ENCODE measurements at places on chromosomes 11 and 22.

DNA sequence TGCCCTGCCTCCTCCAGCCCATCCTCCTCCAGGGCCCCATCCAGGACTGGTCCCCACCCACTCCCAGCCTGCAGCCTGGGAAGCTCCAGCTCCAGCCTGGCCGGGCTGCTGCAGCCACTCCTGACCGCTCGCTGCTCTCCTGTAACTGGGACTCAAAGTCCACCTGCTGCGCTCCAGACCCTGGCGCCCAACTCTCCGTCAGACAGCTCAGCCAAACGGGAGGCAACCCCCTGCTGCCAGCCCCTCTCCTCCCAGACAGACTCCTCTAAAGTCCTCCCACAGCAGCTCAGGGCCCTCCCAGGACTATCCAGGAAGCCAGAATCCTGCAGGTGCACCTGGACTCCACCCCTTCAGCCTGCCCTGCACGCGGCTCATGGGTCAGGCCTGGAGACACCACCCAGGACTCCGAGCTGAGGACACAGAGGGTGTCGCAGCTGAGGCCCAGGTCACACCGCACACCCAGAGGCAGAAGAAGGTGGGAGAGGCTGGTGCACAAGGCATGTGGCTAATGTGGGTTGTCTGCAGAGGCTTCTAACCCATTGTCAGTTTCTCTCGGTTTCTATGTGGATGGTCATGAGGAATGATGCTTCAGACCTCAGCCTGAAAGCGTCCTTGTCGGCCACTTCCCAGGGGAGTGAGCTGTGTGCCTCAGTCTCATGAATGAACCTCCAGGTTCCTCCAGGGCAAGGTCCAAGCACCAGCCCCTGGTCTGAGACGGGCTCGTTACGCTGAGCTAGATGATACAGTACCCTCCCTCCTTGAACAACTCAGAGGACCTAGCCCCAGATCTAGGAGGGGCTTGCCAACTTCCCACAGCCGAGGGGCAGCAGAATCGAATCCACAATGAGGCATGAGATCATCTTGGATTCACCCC is 1514.8 kb downstream of the TBC1D22A start:
- DNase-seq = no peak

GRCh38 chr11:45468267-45468856 is 182.2 kb upstream of the SYT13 start:
- DNase-seq = no peak

- no peak for DNase-seq
These were observed 66.2 kb downstream of the ALX4 start for GRCh38 chr11:44243595-44244343.

DNA sequence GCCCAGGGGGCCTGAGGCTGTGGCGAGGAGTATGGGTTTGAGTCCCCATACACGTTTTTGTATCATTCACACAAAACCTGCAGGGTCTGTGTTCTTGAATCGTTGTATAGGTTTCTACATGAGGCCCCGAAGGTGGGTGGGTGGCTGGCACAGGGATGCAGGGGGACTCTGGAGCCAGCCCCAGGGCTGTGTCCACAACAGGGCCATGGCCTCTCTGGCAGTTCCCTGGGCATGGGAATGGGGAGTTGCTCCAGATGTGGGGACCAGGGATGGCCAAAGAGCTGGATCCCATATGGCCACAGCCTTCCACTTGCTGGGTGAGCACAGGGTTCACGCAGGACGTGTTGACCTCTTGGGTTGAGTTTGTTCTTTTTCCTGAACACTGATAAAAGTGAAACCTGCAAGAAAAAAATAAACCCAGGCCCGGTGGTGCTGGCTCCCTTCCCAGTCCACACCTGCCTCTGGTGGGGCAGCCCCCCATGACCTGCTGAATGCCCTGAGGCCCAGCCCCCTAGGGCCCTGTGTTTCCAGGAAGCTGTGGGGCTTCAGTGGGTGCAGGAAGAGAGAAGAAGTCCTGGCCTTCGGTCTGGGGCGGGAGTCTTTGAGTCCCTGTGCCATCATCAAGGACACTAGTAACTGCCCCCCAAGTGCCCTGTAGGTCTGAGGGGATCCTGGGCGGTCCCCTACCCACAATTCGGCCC is 16.1 kb downstream of the MYRF start:
- no peak for DNase-seq

GRCh38 chr11:34151166-34151565 is 45.7 kb downstream of the NAT10 start:
- no peak for DNase-seq

- peak; percentile 81 for DNase-seq
These were observed 10.9 kb upstream of the APOBEC3C start for GRCh38 chr22:39003165-39003638.

DNA sequence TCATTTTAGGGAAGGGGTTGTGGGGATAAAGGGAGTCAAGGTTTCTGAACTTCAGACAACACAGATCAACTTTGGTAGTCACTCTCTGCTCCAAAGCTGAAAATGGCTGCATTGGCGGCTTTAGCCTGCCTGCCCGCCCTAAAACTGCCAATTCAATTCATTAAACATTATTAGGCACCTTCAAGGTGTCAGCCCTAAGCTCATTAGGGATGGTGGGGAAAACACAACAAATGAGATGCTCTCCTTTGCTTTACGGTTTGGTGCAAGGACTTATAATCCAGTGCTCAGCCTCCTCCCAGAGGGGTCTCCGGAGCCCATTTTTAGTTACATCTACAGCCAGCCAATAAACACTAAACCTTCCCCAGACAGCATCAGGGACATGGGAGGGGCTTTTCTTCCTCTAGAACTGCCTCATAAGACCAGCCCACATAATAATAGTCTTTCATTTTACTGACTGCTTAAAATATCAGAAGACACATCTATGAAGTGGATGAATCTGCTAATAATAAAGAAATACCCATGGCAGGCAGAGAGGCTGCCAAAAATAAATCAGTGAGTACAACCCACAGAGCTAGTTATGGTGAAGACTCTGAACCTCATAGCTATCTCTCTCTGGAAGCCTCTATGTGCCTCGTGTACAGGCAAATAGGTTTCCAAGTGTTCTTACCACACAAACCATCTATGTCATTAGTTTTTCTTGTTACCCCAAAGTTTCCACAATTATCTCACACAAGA is 102.8 kb upstream of the NCAM1 start:
- DNase-seq = no peak

GRCh38 chr11:75867778-75868374 is 52.9 kb downstream of the UVRAG start:
- DNase-seq = peak; percentile 12

DNA sequence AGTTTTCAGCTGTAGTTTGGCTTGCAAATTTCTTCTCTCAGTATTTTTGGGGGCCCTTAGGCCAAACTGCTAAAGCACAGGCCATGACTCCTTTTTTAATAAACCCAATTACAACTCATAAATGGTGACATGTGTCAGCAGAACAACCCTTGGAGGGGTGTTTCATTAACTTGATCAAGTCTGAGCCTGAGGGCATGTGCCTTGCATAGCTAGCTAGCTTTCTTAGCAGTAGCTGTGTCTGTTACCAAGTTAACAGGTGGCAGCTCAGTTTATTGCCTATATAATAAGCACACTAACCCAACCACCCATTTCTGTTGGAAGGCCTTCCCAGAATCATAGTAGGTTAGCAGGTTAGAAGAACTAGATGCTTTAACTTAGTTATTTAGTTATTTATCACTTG is 950.3 kb upstream of the CCDC90B start:
- DNase-seq = no peak

- no peak for DNase-seq
These were observed 122.3 kb upstream of the BID start for GRCh38 chr22:17896586-17896985.

DNA sequence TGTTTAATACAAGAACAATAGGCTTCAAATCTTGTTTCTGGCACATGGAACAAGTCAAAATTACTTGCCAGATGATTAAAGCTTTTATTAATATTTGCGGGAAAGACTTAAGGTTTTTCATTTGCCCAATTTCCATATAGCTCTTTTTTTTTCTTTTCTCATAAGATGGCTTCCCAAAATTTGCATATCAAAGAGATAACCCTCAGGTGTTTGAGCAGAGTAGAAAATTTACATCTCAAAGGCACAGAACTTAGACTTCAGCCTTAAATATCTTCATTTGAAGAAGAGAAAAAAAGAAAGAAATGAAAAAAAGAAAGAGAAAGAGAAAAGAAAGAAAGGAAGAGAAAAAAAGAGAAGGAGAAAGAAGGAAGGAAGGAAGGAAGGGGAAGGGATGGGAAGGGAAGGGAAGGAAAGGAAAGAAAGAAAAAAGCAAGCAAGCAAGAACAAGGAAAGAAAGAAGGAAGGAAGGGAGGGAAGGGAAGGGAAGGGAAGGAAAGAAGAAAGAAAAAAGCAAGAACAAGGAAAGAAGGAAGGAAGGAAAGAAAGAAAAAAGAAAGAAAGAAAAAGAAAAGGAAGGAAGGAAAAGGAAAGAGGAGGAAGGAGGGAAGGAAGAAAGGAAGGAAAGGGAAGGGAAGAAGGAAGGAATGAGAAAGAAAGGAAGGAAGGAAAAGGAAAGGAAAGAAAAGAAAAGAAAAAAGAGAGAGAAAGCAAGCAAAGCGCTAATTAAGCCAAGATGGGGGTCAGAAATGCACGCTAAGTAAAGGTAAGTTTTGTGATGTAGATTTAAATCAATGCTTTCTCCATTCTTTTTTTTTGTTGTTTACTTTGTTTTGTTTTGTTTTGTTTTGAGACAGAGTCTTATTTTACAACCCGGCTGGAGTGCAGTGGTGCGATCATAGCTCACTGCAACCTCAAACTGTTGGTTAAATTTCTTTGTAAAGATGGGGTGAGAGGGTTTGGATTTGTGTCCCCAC is 20.2 kb upstream of the IFITM3 start:
- DNase-seq = no peak

- DNase-seq = no peak
These were observed 19.9 kb downstream of the MMP10 start for GRCh38 chr11:102760344-102761035.

GRCh38 chr11:26045082-26045481 is 286.8 kb upstream of the ANO3 start:
- no peak for DNase-seq

- no peak for DNase-seq
These were observed 747.8 kb downstream of the BRD1 start for GRCh38 chr22:49079743-49080500.

- no peak for DNase-seq
These were observed 229.5 kb downstream of the TTC28 start for GRCh38 chr22:28450109-28450508.

GRCh38 chr11:6988506-6988905 is 31.6 kb downstream of the ZNF214 start:
- no peak for DNase-seq

- no peak for DNase-seq
These were observed 25.6 kb downstream of the MMP13 start for GRCh38 chr11:102929972-102930371.

DNA sequence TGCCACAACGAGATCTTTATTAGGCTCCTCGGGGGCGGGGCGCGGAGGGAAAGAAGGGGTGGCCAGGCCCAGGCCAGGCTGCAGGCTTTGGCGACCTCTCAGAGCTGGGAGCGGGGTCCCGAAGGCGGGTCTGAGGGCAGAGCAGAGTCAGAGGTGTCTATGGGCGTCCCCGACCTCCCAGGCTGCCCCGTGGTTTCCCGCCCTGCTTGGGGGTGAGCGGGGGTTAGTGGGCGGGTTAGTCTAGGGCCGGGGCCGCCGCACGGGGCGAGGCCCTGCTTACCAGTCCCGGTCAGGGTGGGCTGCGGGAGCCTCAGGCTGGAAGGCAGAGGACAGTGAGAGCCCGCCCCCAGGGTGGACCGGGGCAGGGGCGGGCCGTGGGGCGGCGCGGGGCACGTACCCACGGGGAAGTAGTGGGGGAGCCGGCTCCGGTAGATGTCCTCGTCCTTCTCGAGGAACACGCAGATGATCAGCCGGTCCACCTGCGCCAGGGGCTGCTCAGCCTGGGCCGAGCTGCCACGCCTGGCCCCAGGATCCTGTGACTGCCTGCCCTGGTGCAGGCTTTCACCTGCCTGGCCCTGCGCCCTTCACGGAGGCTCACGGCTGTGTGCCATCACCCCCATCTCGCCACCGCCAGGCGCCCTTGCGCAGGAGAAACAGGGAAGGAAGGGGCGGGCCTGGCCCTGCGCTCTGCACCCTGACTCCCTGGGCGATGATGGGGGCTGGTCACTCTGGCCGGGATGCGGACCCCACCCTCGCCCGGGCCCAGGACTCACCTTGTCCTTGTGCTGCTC is 12.5 kb downstream of the OTUB1 start:
- no peak for DNase-seq

GRCh38 chr11:134349802-134350355 is 18.1 kb downstream of the GLB1L2 start:
- DNase-seq = no peak

GRCh38 chr11:114929351-114930000 is 251.1 kb downstream of the NXPE2 start:
- DNase-seq = no peak

- DNase-seq = no peak
These were observed 95.5 kb downstream of the RRM1 start for GRCh38 chr11:4190098-4190497.

- peak; percentile 30 for DNase-seq
These were observed 8.0 kb upstream of the HTATIP2 start for GRCh38 chr11:20355221-20356219.

DNA sequence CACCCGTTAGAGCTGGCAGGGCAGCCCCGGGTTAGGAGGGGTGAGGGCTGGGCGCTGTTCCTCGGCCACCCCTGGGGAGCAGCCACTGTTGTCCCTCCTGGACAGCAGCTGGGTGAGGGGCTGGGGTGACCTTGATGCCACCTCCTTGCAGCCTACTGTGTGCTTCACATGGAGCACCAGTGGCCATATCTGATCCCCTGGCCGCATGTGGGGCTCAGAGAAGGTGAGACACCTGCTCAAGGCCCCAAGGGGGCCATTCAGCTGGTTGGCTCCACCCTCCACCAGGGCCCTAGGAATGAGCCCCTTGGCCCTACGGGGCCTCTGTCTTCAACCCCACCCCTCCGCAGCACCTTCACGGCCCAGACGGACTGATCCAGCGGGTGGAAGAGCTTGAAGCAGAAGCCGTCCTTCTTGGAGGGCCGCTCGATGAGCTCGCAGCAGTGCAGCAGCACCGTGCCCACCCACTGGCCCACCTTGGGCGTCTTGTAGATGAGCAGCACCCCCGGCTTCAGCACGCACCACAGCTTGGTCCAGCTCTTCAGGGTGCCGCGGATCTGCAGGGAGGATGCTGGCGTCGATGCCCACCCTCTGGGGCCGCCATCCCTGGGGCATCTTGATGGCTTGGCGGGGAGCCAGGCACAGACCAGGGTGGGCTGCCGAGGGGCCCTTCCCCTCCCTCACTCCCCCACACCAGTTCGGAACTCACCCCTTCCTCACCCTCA is 44.9 kb downstream of the OSBPL5 start:
- DNase-seq = no peak

GRCh38 chr22:44719586-44720368 is 17.8 kb downstream of the PRR5 start:
- DNase-seq = no peak

DNA sequence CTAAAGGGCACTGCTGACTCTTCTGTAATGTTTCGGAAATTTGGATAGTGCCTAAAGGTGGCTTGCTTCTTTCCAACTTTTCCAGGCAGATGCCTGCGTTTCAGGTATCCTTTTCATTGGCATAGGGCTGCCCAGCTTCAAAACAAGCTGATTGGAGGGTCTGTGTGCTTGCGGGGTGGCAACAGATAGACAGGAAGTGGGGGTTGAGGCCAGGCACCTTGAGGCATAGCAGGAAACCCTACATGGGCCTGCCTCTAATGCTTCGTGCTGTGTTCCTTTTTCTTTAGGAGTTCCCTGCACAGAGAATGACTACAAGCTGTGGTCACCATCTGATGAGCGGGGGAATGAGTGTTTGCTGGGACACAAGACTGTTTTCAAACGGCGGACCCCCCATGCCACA is 92.2 kb upstream of the SORL1-AS1 start:
- DNase-seq = peak; percentile 21

All from CD4-positive, alpha-beta T cell treated with Interleukin-1 beta for 1 hour (primary cell).